Kidney (tissue), 22 donors: ENCODE measurements at places on chromosomes 7 and 10. TPM values are rescaled to one million over a fixed set of nuclear protein-coding genes. Genes with fewer than 3 reads are reported as not detected.

Gene BMPR1A
- total RNA-seq: 37.4 TPM

DNA sequence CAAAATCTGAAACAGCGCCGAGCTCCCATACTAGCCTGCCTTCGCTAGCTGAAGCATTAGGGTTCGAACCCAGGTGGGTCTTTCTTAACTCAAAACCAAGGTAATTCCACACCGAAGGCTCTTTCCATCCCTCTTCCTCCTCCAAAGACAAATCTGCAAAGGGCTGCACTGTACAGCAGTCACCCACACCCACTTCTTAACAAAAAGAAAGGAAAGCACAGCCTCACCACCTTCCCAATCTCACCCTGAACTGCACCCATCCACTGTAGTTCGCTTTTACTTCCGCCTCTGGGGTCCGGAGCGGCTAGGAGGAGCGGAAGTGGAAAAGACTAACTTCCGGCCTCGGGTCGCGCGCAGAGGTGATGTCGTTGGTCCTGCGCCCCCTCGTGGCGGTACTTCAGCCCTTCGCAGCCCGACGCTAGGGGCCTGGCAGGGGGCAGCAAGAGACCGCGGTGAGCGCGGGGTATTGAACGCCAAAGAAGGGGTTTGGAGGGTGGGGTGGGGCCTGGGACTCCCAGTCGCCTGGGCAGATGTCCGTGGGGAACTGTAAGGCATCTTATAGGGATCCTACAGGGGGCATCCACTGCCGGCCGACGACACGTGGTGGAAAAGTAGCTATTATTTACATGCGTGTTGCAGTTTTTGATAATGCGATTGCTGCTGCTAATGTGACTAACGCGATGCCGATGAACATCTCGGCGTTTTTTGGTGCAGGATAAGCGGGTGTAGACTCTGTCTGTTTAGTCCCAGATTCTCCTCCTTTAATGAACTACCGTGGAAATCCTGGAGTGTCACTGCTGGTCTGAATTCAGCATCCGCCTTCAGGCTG is at the start of gene MTERF1:
Gene MTERF1 (minus strand): TSS at position 290 of the 829 bp plus-strand sequence. CDS start 619 bp downstream, outside the sequence.
- H3K4me1 ChIP-seq: no peaks in the 10 kb centered on the region
- no peaks in the 10 kb centered on the region for H3K36me3 ChIP-seq
- peak; percentile 94 for DNase-seq
- H3K27ac ChIP-seq: no peak within 1 kb of the TSS
- H3K27me3 ChIP-seq: no peaks in the 10 kb centered on the region

DNA sequence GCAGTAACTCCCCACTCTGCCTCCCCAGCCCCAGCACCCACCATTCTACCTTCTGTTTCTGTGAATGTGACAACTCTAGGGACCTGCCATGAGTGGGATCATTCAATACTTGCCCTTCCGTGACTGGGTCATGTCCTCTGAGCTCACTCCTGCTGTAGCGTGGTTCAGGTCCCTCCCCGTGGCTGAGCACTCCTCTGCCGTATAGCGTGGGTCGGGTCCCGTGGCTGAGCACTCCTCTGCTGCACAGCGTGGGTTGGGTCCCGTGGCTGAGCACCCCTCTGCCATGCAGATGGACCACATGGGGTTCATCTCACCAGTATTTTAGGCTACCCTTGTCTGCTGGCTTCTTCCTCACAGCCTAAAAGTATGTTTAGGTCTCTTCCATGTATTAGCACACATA is 43.0 kb downstream of the INSIG1 start:
- peaks cover 5% of the 10 kb centered on the region for H3K4me1 ChIP-seq
- DNase-seq: no peak
- H3K27me3 ChIP-seq: no peaks in the 10 kb centered on the region
- no peaks in the 10 kb centered on the region for H3K36me3 ChIP-seq
- H3K27ac ChIP-seq: no peak overlapping the region

GRCh38 chr10:95391581-95392216 is 100.9 kb upstream of the PDLIM1 start:
- H3K27me3 ChIP-seq: no peaks in the 10 kb centered on the region
- no peak overlapping the region for H3K4me3 ChIP-seq
- H3K27ac ChIP-seq: no peak overlapping the region
- no peaks in the 10 kb centered on the region for H3K4me1 ChIP-seq

DNA sequence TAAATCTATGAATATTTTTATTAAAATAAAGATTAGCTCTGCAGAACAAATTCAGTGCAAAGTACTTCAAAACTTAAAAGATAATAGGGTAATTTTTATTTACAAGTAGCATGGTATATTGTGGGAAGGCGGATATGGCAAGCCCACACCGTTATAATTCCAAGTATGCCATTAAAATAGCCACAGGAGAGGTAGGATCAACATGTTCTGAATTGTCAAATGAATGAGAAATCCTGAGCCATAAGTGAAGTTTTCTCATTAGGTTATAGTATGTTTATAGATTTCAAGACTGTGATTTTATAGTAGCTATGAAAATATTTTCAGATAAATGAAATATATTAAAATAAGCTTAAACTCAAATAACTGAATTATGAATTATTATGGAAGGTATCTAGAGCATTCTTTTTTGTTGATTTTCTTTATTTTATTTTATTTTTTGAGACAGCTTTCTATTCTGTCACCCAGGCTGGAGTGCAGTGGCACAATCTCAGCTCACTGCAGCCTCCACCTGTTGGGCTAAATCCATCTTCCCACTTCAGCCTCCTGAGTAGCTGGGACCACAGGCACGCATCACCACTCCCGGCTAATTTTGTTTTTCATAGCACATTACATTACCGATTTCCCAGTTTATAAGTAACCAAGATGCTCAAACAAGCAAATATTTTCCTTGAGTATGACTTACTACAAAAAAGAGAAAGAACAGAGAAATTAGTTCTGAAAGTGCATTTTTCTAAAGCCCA is 956.6 kb downstream of the GATA3 start:
- no peak overlapping the region for H3K4me3 ChIP-seq
- H3K27ac ChIP-seq: no peak overlapping the region
- H3K4me1 ChIP-seq: no peaks in the 10 kb centered on the region
- no peaks in the 10 kb centered on the region for H3K27me3 ChIP-seq
- no peak for DNase-seq
- H3K36me3 ChIP-seq: no peaks in the 10 kb centered on the region

DNA sequence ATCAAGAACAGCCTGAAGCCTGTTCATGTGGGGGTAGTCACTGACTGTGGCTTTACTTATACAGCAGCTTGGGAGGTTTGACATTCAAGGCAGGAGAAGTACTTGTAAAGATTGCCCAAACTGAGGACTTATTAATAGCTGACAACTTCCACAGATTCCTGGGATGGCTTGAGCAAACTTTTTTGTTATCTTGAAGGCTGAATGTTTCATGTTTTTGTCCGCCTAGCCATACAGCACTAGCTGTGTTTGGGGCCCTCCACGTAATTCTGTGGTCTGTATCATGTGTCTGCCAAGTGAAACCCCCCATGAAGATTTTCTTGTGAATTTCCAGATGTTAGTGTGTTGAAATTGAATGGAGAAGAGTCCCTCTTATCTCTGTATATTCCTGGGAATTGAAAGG is 38.6 kb downstream of the FAS start:
- H3K27me3 ChIP-seq: no peaks in the 10 kb centered on the region
- H3K36me3 ChIP-seq: no peaks in the 10 kb centered on the region
